Endodermal cell (in vitro differentiated cells): ENCODE measurements at places on chromosomes 5 and 9. TPM values are rescaled to one million over a fixed set of nuclear protein-coding genes. Genes with fewer than 3 reads are reported as not detected.

POLR3G gene
- total RNA-seq: 16.4 and 22.6 TPM in 2 replicates

DNA sequence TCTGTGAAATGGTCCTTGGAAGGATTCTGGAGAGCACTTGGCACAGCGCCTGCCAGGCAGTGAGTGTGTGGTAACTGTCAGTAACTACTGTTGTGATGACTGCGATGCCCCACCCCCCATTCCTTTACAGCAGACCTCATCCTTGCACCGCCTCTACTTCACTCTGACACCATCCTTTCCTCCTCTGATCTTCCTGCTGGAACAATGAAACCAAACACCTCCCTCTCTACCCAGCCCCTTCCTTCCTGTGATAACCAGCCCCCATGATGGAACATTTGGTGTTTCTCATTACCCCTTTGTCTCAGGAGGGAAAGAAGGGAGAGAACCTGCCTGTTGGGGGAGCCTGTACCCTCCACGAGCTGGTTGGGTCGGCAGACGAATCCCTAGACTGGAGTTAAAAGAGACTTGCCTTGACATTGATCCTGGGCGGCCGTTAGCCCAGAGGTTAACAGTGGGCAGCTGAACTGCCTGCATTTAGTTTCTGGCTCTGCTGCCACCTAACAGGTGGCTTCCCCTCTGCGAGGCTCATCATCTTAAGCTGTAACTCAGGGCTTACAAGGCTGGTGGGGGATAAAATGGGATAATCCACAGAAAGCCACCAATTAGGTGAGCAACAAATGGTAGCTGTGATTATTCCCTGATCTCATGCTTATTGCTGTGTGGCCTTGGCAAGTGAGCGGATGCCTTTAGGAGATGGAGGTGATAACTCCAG lies 34.2 kb upstream of the GRPEL2 start:
- peak; percentile 61 for DNase-seq
- no peaks in the 10 kb centered on the region for H3K27me3 ChIP-seq
- no peak overlapping the region for H3K27ac ChIP-seq
- H3K36me3 ChIP-seq: no peaks in the 10 kb centered on the region

DNA sequence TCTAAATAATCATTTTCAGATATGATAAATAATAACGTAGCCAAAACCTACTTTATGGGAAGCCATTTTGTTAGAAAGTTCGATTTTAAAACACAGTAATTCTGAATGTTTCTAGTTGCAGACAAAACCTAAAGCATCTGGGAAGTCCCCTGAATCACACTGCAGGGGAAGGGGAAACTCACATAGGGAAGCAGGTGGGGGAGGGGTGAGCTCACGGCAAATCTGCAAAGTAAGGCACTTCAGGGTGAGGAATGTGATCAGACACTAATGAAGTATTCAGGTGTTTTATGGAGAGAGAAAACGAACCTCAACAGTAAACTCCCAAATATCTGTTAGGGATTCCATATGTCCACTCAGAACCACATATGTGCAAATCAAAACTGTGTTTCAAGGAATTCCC lies 70.7 kb downstream of the EPB41L4A start:
- H3K27me3 ChIP-seq: no peaks in the 10 kb centered on the region
- H3K4me3 ChIP-seq: no peak overlapping the region
- no peak overlapping the region for H3K27ac ChIP-seq
- H3K4me1 ChIP-seq: peaks cover 2% of the 10 kb centered on the region

- H3K27ac ChIP-seq: no peak overlapping the region
- H3K27me3 ChIP-seq: peaks cover 6% of the 10 kb centered on the region
- H3K36me3 ChIP-seq: no peaks in the 10 kb centered on the region
- DNase-seq: peak; percentile 75
- no peak overlapping the region for H3K4me3 ChIP-seq
Observed at GRCh38 chr5:73693573-73694061, 67.6 kb downstream of the ARHGEF28 start.

DNA sequence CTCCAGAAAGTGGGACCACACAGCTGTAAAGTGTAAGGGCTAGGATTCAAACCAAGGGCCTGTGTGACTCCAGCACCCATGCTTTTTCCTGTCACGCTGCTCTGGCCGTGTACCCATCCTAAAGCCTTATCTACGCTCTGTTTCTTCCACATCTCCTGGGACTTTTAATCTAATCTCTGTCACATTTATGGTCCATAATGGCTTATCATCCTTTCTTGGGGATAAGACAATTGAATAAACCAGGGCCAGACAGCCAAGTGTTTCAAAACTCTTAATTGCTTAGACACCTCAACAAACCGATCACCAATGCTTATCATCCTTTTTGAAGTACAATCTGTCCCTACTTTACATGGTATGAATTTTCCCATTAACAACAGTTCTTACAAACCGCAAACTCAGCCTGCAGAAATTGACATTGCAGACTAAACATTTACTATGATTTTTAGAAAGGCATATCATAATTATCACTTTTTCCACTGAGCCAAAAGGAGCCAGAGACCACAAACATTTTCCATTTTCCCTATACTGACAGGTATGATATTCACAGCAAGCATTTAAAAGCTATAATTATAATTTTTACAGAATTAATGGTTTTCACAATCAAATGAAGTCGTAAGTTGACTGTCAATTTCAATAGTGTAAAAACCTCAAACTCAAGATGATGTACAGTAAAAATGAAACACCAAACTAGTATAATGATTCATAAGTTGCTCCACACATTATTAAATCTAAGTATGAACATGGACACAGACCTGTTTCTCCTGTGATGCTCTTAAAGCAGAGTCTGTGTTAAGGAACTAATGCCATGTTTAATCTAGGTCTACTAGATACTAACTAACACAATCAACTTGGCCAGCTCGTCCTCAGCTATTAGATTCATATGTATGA lies 99.5 kb downstream of the FBXW11 start:
- peaks cover 12% of the 10 kb centered on the region for H3K36me3 ChIP-seq
- no peaks in the 10 kb centered on the region for H3K27me3 ChIP-seq
- no peak overlapping the region for H3K27ac ChIP-seq
- H3K4me1 ChIP-seq: peaks cover 13% of the 10 kb centered on the region
- no peak for DNase-seq

IL31RA gene
- not detected in 2 replicates for total RNA-seq

NOXA1 gene
- total RNA-seq: 5.9 to 6.6 TPM (median 6.0 TPM) in 3 replicates

MCC gene
- 128 and 164 TPM in 2 replicates for total RNA-seq

ADGRD2 gene
- 0.16 and 0.33 TPM in 2 replicates for total RNA-seq

DNA sequence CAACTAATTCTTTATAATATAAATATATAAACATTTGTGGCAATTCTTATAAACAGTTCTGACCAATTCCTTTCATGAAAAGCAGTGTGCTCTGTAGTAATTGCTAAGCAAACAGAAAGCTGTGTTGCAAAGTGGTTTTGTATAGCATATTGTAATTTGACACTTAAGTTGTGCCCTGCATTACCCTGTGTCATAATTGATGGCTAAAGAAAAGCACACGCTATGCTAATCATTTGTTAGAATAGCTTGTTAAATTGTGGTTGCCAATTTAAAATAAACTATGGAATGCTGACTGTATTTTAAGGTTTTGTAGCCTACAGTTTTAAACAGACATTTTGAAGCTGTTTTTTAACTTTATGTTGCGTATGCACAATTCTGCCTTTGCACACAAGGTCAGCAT lies 140.0 kb downstream of the PBX3 start:
- no peak overlapping the region for H3K4me3 ChIP-seq
- H3K27me3 ChIP-seq: no peaks in the 10 kb centered on the region
- no peak for DNase-seq
- H3K27ac ChIP-seq: peak overlapping the region; percentile 42

NEUROG1 gene
- not detected in 3 replicates for total RNA-seq

PDE8B gene
- 0.09 and 0.20 TPM in 2 replicates for total RNA-seq

- no peaks in the 10 kb centered on the region for H3K36me3 ChIP-seq
- H3K4me3 ChIP-seq: no peak overlapping the region
- DNase-seq: no peak
Observed at GRCh38 chr5:67257077-67257476, 60.5 kb upstream of the CD180 start.

GRCh38 chr5:150616024-150616470 lies 24.4 kb upstream of the SYNPO start:
- no peaks in the 10 kb centered on the region for H3K27me3 ChIP-seq
- no peak for DNase-seq
- no peak overlapping the region for H3K27ac ChIP-seq
- H3K36me3 ChIP-seq: no peaks in the 10 kb centered on the region
- no peak overlapping the region for H3K4me3 ChIP-seq
- peaks cover 25% of the 10 kb centered on the region for H3K4me1 ChIP-seq

DNA sequence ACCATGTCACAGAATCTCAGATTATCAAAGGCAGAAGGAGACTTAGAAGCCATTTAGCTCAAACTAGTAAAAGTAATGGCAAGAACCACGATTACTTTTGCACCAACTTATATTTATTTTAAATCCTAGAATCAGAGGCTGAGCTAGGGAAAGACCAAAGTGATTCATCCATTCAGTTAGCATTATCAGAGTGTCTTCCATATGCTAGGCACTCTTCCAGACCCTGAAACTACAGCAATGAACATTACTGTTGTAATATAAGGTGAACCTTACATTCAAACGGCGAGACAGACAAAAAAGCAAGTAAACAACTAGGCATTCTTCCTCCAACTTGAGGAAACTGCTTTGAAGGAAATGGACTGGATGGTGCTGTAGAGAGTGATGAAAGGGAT lies 7.9 kb downstream of the PDE6A start:
- peaks cover 14% of the 10 kb centered on the region for H3K4me1 ChIP-seq
- no peak for DNase-seq
- H3K36me3 ChIP-seq: no peaks in the 10 kb centered on the region
- H3K4me3 ChIP-seq: no peak overlapping the region
- H3K27me3 ChIP-seq: no peaks in the 10 kb centered on the region
- no peak overlapping the region for H3K27ac ChIP-seq

GRCh38 chr5:120684749-120685415 lies 220.8 kb downstream of the PRR16 start:
- no peak overlapping the region for H3K4me3 ChIP-seq
- DNase-seq: peak; percentile 76
- H3K36me3 ChIP-seq: no peaks in the 10 kb centered on the region
- no peaks in the 10 kb centered on the region for H3K4me1 ChIP-seq
- H3K27ac ChIP-seq: no peak overlapping the region

CCDC69 gene
- total RNA-seq: 4.8 and 6.4 TPM in 2 replicates

DMRTA1 gene
- total RNA-seq: 4.6 to 6.3 TPM (median 5.1 TPM) in 3 replicates

- H3K36me3 ChIP-seq: no peaks in the 10 kb centered on the region
- peaks cover 59% of the 10 kb centered on the region for H3K27me3 ChIP-seq
- DNase-seq: peak; percentile 88
Observed at GRCh38 chr5:112419164-112419985, at the start of gene EPB41L4A. EPB41L4A (minus strand) TSS chr5:112419277; CDS start chr5:112419039, 238 bp downstream.

IL7R gene
- total RNA-seq: 0.79 and 0.84 TPM in 2 replicates

PCDHB7 gene
- 0.26 to 0.72 TPM (median 0.42 TPM) in 3 replicates for total RNA-seq
